ENCODE measurements at places on chromosomes 1 and 21.

DNA sequence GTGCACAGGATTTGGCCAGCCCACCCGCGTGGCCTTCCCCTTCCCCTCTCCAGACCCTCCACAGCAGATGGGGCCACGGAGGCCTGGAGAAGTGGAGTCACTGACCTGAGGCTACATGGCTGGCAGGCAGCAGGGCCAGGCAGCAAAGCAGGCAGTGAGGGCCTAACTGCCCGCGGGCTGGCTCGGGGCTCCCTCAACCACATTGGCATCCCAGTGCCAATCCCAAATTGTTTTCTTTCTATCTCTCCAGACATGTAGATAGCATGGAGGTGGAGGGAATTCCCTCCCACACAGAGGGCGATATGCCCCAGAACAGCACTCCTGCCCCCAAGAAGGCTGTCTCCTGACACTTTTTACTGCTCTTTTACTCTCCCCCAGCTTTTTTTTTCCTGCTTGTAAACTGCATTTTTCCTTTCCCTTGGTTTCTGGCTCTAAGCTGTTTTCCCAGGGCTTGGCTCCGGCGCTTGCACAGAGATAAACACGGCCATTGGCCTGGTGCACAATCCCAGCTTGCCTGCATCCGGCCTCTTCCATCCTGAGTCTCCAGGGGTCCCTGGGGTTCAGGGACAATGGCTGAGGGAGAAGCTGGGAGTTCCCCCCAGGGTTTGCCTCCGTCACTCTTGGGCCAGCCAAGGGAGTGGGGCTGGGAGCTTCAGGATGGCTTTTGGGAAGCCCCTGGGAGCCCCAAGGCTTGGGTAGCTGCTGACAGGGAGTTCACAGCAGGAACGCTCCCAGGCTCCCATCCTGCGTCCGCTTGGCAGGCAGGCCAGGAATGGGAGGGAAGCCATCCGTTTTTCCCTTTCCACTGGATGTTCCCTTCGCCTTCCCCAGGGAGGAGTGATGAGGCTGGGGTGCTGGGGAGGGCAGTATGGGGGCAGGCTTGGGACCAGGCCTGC lies 7.0 kb downstream of the EPHX1 start:
- H3K27me3 ChIP-seq, result no peaks in the 10 kb centered on the region
- peak overlapping the region; percentile 78 for H3K27ac ChIP-seq
- H3K36me3 ChIP-seq, result no peaks in the 10 kb centered on the region
- peak; percentile 81 for DNase-seq
- H3K4me1 ChIP-seq, result peaks cover 67% of the 10 kb centered on the region

- H3K4me1 ChIP-seq, result peaks cover 3% of the 10 kb centered on the region
- no peaks in the 10 kb centered on the region for H3K27me3 ChIP-seq
- H3K4me3 ChIP-seq, result no peak overlapping the region
- no peaks in the 10 kb centered on the region for H3K36me3 ChIP-seq
- no peak for DNase-seq
Measured at GRCh38 chr1:248805876-248806275, 19.8 kb downstream of the SH3BP5L start.

GRCh38 chr1:234931404-234931973 lies 197.1 kb downstream of the TOMM20 start:
- peaks cover 2% of the 10 kb centered on the region for H3K4me1 ChIP-seq
- H3K36me3 ChIP-seq, result no peaks in the 10 kb centered on the region
- no peak overlapping the region for H3K27ac ChIP-seq
- DNase-seq, result no peak
- no peak overlapping the region for H3K4me3 ChIP-seq

GRCh38 chr1:32920833-32921232 lies 19.6 kb upstream of the TMEM54 start:
- H3K27me3 ChIP-seq, result no peaks in the 10 kb centered on the region
- DNase-seq, result no peak
- H3K27ac ChIP-seq, result no peak overlapping the region
- peaks cover 2% of the 10 kb centered on the region for H3K4me1 ChIP-seq
- no peak overlapping the region for H3K4me3 ChIP-seq
- no peaks in the 10 kb centered on the region for H3K36me3 ChIP-seq

DNA sequence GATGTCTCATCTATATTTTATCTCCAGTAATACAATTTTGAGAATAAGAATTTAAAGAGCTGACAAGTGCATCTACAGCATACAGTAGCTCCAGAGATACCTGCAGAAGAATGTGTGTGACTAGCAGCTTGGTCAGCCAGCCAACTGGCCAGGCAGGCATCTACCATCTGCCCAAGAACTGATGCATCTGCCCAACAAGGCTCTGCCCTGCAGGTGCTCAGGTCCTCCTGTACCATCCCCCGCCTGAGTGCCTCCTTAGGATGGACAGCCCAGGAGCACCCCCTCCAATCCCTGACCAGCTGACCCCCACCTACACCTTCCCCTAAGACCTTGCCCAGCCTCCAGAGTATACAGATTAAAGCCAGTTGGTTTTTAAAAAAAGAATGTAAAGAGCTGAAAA lies 30.3 kb downstream of the TMEM69 start:
- no peak for DNase-seq
- H3K4me3 ChIP-seq, result no peak overlapping the region
- no peaks in the 10 kb centered on the region for H3K4me1 ChIP-seq
- no peaks in the 10 kb centered on the region for H3K36me3 ChIP-seq
- H3K27me3 ChIP-seq, result no peaks in the 10 kb centered on the region
- H3K27ac ChIP-seq, result no peak overlapping the region

Data from ovary (tissue), 10 donors.